ENCODE measurements at places on chromosomes 6 and 20.

DNA sequence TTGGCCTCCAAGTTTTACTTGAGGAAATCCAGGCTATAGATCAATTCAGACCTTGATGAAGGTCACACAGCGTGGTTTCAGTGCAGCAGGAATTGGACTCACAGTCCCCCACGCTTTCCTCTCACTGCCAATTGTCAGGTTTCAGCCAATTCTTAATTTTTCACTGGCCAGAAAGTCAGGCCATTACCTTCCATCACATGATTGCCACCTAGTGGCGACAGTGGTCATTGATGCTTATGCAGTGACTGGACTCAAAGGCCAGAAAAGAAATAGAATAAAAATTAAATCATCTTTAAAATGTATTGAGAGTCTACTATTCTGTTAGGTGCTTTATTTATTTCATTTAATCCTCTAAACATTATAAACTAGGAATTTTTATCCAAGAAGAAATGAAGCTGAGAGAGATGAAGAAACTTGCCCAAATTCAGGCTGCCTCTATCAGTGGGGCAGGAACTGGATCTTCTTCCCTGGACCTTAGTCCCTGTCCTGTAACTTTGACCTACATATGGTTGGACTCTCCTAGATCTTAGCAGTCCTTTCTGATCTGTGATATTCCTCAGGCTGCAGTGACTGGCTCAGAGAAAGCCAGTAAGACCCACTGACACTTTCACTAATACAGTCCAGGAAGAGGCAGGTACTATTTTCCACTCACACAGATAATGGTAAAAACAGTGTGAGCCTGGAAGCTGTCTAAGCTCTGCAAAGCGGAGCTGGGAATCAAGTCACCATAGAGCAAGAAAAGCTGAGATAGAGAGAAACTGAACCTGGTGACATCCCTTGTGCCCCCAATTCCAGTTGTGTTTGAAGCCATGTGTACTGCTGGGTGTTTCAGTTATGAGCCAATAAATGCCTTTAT, 133.3 kb downstream of the ELOVL4 start:
- H3K27ac ChIP-seq = no peak overlapping the region
- H3K36me3 ChIP-seq = no peaks in the 10 kb centered on the region
- H3K27me3 ChIP-seq = peaks cover 8% of the 10 kb centered on the region
- no peak overlapping the region for H3K4me3 ChIP-seq
- no peaks in the 10 kb centered on the region for H3K4me1 ChIP-seq

- H3K36me3 ChIP-seq = peaks cover 6% of the 10 kb centered on the region
- no peaks in the 10 kb centered on the region for H3K27me3 ChIP-seq
- no peak overlapping the region for H3K4me3 ChIP-seq
- no peak overlapping the region for H3K27ac ChIP-seq
- H3K4me1 ChIP-seq = peaks cover 5% of the 10 kb centered on the region
These were observed 76.5 kb downstream of the CDKAL1 start for GRCh38 chr6:20610636-20611370.

- H3K27ac ChIP-seq = no peak overlapping the region
- DNase-seq = no peak
- H3K4me1 ChIP-seq = no peaks in the 10 kb centered on the region
- H3K36me3 ChIP-seq = peaks cover 19% of the 10 kb centered on the region
These were observed 16.1 kb downstream of the GMEB2 start for GRCh38 chr20:63610581-63611435.

GRCh38 chr20:21941941-21942805, 236.7 kb downstream of the PAX1 start:
- H3K36me3 ChIP-seq = no peaks in the 10 kb centered on the region
- H3K4me3 ChIP-seq = no peak overlapping the region
- DNase-seq = no peak
- H3K4me1 ChIP-seq = no peaks in the 10 kb centered on the region

GRCh38 chr6:1603708-1604107, 6.0 kb upstream of the FOXC1 start:
- H3K4me1 ChIP-seq = peaks cover 13% of the 10 kb centered on the region
- H3K4me3 ChIP-seq = no peak overlapping the region
- H3K27me3 ChIP-seq = peaks cover 84% of the 10 kb centered on the region
- no peak overlapping the region for H3K27ac ChIP-seq

- no peak overlapping the region for H3K4me3 ChIP-seq
- no peaks in the 10 kb centered on the region for H3K4me1 ChIP-seq
- no peaks in the 10 kb centered on the region for H3K36me3 ChIP-seq
- no peak for DNase-seq
These were observed 79.5 kb upstream of the BTBD3 start for GRCh38 chr20:11838076-11838636.

DNA sequence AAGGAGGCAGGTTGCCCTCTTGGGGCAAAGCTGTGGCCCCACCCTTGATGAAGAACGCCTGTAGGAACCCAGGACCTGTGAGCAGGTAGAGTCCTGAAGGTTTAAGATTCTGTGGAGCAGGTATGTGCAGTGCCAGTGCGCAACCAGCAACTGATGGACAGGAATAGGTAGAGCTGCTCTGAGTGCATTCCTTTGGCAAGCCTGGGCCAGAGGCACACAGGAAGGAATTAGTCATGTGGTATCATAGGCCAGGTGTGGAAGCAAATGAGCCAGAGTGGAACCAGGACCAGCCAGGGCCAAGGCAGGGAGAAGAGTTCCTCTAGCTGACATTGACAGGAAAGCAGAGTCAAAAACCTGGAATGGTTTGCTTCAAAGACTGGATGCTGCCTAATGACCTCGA, 1.4 kb upstream of the KHDC1 start:
- H3K4me3 ChIP-seq = peak overlapping the region; percentile 83
- H3K27me3 ChIP-seq = no peaks in the 10 kb centered on the region
- H3K27ac ChIP-seq = no peak overlapping the region
- H3K36me3 ChIP-seq = peaks cover 20% of the 10 kb centered on the region
- no peak for DNase-seq

- no peaks in the 10 kb centered on the region for H3K36me3 ChIP-seq
These were observed 83.1 kb downstream of the SLC35F1 start for GRCh38 chr6:117990151-117990550.

DNA sequence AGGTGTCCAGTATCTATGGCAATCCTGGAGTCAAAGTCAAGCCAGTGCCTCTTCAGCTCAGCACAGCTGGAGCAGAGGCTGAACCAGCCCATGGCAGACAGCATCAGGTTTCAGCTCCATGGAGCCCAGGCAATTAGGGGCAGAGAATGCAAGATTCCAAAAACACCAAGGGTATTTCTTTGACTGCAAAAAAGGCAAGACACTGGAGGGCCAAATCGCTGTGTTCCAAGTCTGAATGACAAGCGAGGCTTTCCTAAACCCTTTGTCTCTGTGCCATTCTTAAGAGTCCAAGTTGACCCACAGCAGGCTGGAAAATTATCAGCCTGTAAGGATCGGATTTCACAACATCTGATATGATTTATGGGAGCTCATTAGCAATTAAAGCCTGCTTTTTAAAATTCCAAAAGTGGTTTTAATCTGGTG, 49.7 kb upstream of the TGM3 start:
- H3K4me1 ChIP-seq = no peaks in the 10 kb centered on the region
- no peak overlapping the region for H3K27ac ChIP-seq
- H3K36me3 ChIP-seq = no peaks in the 10 kb centered on the region
- H3K27me3 ChIP-seq = peaks cover 6% of the 10 kb centered on the region

- no peaks in the 10 kb centered on the region for H3K4me1 ChIP-seq
- H3K27ac ChIP-seq = no peak overlapping the region
- H3K36me3 ChIP-seq = no peaks in the 10 kb centered on the region
These were observed 5.3 kb downstream of the BPIFB4 start for GRCh38 chr20:33084722-33085121.

DNA sequence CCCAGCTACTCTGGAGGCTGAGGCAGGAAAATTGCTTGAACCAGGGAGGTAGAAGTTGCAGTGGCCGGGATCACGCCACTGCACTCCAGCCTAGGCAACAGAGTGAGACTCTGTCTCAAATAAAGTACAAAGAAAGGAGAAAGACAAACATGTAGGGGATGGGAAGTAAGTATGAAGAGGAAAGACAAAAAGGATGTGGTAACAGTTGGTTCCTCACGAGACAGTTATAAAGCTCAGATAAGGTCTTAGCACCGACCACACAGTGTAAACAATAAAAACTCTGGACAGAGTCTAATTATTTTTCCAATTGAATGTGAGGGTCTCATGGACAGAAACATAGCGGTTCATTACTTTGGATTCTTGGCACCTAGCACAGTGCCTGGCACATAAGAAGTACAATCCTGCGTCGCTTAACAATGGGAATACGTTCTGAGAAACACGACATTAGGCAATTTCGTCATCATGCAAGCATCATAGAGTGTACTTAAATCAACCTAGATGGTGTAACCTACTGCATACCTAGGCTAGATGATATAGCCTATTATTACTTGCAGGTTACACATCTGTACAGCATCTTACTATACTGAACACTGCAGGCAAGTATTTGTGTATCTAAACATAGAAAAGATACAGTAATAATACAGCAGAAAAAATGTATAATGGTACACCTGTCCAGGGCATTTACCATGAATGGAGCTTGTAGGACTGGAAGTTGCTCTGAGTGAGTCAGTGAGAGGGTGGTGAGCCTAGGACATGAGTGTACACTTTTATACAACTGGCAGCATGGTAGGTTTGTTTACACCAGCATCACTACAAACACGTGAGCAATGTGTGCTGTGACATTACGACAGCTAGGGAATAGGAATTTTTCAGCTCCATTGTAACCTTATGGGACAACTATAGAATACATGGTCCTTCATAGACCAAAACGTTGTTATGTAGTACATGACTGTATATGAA, 38.2 kb downstream of the MBOAT1 start:
- H3K27ac ChIP-seq = peak overlapping the region; percentile 41
- peaks cover 7% of the 10 kb centered on the region for H3K36me3 ChIP-seq
- no peaks in the 10 kb centered on the region for H3K27me3 ChIP-seq
- DNase-seq = no peak

GRCh38 chr6:12748411-12748810, 31.8 kb downstream of the PHACTR1 start:
- H3K4me3 ChIP-seq = no peak overlapping the region
- peaks cover 22% of the 10 kb centered on the region for H3K27me3 ChIP-seq
- no peaks in the 10 kb centered on the region for H3K36me3 ChIP-seq
- DNase-seq = no peak

DNA sequence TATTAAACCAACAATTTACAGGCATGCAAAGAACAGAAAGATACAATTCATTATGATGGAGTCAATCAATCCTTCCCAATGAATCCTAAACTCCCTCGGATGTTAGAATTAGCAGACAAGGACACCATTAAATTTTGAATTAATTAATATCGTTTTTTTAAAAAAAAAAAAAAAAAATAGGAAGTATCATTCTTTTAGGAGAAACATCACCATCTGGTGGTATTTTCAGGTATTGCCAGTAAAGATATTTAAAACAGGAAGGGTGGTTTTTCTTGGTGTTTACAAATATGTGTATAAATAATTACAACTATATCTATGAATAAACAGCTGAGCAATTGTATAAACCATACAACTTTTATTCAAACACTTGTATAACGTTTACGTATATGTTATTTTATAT, 564.4 kb downstream of the HAO1 start:
- no peak overlapping the region for H3K4me3 ChIP-seq
- no peaks in the 10 kb centered on the region for H3K4me1 ChIP-seq
- H3K27ac ChIP-seq = no peak overlapping the region

DNA sequence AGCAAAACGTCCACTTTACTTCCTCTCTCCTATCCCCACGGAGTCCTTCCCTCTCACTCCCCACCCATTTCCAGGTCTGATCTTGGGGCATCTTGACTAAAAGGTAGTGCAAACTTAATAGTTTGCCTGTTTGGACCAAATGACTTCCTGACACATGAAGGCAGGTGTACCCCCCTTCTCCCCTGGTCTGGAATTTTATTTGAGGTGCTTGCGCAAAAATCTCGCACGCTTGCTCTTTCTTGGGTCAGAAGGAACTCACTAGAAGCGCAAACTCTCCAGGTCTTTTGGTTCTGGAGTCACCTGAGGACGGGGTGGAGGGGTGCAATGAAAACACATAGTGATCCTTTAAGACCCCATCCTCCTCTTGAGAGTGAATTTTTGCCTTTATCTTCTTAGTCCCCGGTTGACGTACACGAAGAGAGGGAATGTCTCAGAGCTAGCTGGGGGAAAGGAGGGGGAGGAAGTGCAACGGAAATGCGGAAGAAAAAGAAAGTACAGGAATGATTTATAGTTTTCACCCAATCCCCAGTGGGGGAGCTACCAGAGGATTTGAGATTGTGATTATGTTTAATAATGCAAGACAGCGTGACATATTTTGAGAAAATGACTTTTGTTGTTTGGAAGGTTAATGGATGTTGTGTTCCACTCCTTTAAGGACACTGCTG, 4.9 kb downstream of the ADGRB3 start:
- no peaks in the 10 kb centered on the region for H3K36me3 ChIP-seq
- no peak overlapping the region for H3K4me3 ChIP-seq
- no peak for DNase-seq
- H3K27ac ChIP-seq = no peak overlapping the region

DNA sequence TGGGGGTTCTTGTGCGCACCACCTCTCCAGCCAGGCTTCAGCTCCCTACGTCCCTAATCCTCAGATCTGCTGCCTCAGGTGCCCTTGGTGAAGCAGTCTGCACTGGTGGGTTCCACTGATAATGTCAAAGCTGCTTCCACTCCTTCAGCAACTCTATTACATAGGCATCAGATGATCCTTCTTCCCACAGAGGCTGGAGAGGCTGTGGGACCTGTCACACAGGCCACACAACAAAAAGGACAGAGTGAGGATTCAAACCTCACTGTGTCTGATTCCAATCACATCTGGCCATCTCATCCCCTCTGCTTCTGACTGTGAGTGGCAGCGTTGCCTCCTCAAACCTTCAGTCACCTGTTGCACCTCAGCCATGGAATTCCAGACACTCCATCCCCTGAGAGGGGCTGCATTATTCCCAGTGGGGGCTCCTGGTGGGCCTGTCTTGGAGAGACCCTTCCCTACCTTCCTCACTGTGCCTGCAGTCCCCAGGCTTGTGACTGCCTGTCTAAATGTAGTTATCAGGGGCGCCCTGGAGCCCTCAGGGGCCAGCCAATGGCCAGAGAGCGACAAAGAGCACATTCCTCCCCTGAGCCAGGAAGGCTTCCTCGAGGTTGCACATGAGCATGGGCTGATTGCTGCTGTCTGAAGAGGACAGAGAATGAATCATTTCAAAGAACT, 211.4 kb upstream of the ECI2 start:
- peaks cover 2% of the 10 kb centered on the region for H3K27me3 ChIP-seq
- no peak for DNase-seq
- H3K27ac ChIP-seq = no peak overlapping the region
- no peaks in the 10 kb centered on the region for H3K4me1 ChIP-seq
- no peaks in the 10 kb centered on the region for H3K36me3 ChIP-seq

- no peak overlapping the region for H3K4me3 ChIP-seq
- no peaks in the 10 kb centered on the region for H3K36me3 ChIP-seq
- no peak for DNase-seq
- H3K27me3 ChIP-seq = peaks cover 2% of the 10 kb centered on the region
These were observed 24.1 kb upstream of the MYLIP start for GRCh38 chr6:16104624-16105433.

DNA sequence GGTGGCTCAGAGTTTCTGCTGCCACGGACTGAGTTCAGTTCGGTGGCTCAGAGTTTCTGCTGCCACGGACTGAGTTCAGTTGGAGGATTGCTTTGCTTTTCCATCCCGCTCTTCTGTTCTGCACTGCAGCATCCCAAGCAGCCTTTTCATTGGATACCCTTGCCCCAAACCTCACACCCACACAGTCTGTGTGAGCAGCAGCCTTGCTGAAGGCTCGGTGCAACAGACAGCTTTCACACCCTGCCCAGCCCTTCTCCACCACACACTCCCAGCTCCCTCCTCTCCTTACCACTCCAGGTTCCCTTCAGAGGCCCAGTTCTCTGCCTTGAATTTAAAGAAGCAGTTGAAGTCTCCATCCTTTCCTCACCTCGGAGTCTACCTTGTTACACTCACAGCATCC, 52.5 kb upstream of the CHD6 start:
- H3K27me3 ChIP-seq = peaks cover 13% of the 10 kb centered on the region
- no peak overlapping the region for H3K4me3 ChIP-seq
- peaks cover 2% of the 10 kb centered on the region for H3K36me3 ChIP-seq
- H3K4me1 ChIP-seq = no peaks in the 10 kb centered on the region

GRCh38 chr20:6919792-6920468, 152.4 kb downstream of the BMP2 start:
- no peaks in the 10 kb centered on the region for H3K36me3 ChIP-seq
- H3K4me1 ChIP-seq = no peaks in the 10 kb centered on the region
- H3K27me3 ChIP-seq = no peaks in the 10 kb centered on the region
- no peak overlapping the region for H3K27ac ChIP-seq
- no peak for DNase-seq
